ENCODE measurements at places on chromosomes 13 and 19.

GRCh38 chr13:76804801-76805200 is 81.4 kb downstream of the KCTD12 start:
- no peak for DNase-seq

- no peak for DNase-seq
Measured at GRCh38 chr13:71874458-71874857, 7.5 kb upstream of the DACH1 start.

GRCh38 chr13:74273581-74273980 is 139.4 kb upstream of the KLF12 start:
- DNase-seq, result no peak

DNA sequence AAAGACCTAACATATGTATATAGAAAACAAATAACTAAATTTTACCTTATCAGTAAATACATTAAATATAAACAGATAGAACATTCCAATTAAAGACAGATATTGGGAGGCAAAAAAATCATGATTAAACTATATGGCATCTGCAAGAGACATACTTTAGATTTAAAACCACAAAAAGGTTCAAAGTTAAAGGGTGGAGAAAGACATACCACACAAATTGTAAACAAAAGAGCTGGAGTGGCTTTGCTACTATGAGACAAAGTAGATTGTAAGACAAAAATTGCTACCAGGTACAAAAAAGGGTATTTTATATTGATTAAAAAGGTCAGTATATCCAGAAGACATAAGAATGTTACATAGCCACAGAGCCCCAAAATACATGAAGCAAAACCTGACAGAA is 200.2 kb downstream of the KCNRG start:
- DNase-seq, result no peak

GRCh38 chr13:87234981-87235380 is 436.2 kb upstream of the SLITRK5 start:
- DNase-seq, result no peak

DNA sequence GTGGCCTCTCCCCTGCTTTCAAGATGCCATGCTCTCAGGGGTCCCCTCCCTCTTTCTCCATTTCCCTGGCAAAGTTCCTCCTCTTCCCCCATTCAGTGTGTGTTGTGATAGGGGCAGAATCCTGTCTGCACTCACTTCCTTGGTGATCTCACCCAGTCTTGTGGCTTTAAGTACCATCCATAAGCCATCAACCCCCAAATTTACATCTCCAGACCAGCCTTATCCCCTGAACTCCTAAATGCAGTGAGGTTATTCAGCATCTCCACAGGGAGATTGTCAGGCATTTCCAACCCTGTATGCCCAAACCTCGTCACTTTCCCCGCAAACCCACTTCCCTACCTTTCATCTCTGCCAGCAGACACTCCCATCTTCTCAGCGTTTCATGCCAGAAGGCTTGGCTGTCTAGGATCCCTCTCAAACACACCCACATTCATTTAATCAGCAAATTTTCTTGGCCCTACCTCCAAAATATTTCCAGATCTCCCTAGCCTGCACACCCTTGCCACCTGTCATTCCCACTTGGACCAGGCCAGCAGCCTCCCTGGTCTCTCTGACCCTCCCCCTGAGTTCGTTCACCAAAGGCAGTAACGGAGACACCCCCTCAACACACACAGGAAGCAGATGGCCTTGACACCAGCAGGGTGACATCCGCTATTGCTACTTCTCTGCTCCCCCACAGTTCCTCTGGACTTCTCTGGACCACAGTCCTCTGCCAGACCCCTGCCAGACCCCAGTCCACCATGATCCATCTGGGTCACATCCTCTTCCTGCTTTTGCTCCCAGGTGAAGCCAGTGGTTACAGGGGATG is at the start of gene HCST:
HCST (plus strand) TSS at position 676 of the 808 bp plus-strand sequence; CDS start at position 741, 65 bp downstream.
- DNase-seq, result no peak

DNA sequence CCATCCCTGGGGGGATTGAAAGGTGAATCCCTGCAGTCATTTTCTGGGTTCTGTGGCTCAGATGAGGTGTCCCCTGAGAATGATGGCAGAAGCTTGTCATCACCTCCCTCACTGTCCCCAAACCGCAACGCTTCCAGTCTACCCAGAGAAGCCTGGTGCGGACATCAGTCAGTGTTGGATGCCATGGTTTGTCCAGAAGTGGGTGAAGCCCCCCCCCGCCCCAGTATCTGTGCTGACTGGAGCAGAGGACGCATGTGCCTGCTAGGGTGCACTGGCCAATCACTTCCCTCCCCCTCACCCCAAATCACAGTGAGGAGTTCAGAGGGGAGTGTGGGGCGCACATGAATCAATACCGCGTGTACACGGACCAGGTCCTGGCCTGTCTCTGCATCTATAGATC is 150.5 kb downstream of the TEX29 start:
- no peak for DNase-seq

DNA sequence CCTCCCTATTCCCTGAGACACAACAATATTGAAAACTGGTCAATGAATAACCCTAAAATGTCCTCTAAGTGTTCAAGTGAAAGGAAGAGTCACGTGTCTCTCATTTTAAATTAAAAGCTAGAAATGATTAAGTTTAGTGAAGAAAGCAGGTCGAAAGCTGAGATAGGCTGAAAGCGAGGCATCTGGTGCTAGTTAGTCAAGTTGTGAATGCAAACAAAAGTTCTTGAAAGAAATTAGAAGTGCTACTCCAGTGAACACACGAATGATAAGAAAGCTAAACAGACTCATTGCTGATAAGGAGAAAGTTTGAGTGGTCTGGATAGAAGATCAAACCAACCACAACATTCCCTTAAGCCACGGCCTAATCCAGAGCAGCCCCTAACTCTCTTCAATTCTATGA is 99.4 kb upstream of the ZNF507 start:
- DNase-seq, result no peak
